ENCODE measurements at places on chromosomes 7 and 10. TPM values are rescaled to one million over a fixed set of nuclear protein-coding genes. Genes with fewer than 3 reads are reported as not detected.
A peak's percentile ranks its signal among the peaks of the same experiment; 100 is the strongest.

GARIN1A gene
- total RNA-seq, result 0.79 TPM

DNAH11 gene
- total RNA-seq, result 0.32 TPM

INA gene
- total RNA-seq, result 5.8 TPM

SH2D4B gene
- 0.16 TPM for total RNA-seq

PLPP4 gene
- 3.6 TPM for total RNA-seq

GPR146 gene
- 3.1 TPM for total RNA-seq

SPAM1 gene
- not detected for total RNA-seq

H2BK1 gene
- total RNA-seq, result not detected

GHRHR gene
- not detected for total RNA-seq

UNCX gene
- total RNA-seq, result not detected

GRCh38 chr10:120460776-120461175 is 3.7 kb downstream of the PLPP4 start:
- no peak for DNase-seq

- DNase-seq, result no peak
Observed at GRCh38 chr7:157222687-157223086, 84.0 kb downstream of the UBE3C start.

GRCh38 chr7:92131764-92132330 is 2.4 kb downstream of the CYP51A1 start:
- DNase-seq, result no peak

DNA sequence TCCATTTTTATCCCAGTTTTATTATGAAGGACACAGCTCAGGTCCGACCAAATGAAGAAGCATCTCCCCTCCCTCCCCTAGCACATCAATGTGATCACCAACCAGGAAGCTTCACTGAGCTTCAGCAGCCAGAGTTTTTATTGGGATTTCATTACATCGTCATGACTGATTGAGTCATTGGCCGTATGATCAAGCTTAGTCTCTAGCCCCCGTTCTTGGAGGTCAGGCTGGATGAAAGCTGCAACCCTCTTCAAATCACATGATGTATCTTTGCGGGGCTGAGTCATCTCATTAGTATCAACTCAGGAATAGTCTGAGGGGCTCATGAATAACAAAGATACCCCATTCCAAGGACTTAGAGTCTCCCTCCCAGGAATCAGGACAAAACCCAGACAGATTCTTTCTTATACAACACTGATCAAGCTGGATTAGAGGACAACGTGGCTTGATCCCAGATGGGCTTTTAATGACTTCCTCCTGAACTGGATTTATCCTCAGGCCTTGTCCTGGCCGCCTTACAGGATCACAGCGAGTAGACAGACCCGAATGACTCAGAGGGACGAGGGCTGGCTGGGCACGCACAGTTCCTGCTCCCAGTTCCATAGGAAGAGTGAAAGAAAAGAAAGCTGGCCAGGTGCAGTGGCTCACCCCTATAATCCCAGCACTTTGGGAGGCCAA is 14.5 kb downstream of the LIMK1 start:
- no peak for DNase-seq

GRCh38 chr7:79820387-79820786 is 314.2 kb upstream of the GNAI1 start:
- DNase-seq, result peak; percentile 21

DNA sequence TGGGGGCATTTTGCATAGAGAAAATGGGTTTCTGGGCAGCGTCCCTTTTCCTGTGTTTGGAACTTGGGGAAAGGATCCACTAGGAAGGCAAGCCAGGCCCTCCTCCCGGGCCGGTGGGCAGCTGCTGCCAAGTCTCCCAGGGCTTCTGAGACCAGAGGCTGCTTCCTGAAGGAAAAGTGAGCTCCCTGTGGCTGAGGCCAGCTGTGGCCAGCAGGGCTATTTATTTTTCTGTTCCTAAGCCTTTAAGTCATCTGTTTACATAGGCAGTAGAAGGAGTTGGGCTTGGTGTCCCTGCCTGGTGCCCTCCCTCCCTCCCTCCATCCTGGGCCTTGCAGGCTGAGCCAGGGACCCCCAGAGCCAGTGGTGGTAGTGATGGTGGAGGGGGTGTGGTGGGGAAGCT is 70.5 kb upstream of the COL13A1 start:
- no peak for DNase-seq

DNA sequence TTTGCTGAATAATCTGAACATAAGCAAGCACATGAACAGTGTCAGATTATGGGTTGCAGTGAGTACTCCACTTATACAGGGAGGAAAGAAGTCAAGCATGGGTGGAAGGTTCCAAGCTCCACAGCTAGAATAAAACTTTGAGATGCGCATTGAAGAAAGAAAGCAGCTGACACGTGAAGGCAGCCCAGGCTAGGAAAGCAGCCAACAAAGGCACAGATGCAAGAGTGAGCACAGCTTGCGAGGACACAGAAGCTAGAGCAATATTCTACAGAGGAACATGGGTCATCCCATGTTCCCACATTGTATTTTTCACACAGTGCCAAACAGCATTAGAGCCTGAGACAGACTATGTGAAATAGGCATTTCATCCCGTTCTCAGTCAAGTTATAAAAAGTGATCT is 194.6 kb upstream of the TBX20 start:
- DNase-seq, result no peak

DNA sequence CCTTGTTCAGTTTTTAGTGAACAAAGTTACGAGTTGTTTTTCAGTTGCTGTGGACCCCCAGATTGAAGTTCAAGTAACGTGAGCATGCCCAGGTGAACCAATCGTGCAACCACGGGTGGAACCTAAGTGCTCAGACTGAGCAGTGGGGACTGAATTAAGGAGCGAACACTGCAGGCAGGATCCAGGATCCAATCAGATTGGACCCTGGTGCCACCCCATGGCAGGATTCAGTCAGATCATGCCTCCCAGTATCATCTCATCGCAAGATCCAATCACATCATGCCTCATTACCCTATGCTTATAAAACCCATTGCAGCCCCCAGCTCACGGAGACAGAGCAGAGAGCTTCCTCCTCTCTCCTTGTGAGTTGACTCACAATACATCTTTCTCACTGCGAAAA is 80.9 kb downstream of the PFKFB3 start:
- no peak for DNase-seq

DNA sequence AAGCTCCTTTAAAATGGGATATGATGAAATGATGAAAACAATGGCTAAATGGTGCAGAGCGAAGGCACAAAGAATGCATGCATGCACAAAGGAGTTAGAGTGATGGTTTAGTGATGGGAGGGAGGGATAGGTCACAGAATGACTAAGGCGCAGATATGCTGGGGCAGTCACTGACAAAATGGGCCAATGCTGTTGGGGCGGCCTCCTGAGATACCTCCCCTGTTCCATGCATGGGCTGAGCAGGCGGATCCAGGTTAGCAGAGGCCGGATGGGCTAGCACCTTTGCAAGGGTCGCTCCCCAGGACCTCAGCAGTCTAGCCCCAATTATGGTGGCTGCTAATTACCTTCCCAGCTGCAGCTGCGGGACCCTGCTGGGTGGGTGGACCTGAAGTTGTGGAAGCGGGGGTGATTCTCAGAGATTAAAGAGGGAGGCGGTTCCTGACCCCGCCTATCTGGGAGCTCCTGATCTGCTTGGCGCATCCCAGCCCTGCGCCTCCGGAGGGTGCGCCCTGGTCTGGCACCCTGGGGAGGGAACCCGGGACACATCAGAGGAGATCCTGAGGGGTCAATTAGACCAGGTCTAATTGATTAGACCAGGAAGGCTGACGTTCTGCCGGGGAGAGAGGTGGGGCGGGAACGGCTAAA is 175.0 kb downstream of the CYP26A1 start:
- DNase-seq, result no peak

DNA sequence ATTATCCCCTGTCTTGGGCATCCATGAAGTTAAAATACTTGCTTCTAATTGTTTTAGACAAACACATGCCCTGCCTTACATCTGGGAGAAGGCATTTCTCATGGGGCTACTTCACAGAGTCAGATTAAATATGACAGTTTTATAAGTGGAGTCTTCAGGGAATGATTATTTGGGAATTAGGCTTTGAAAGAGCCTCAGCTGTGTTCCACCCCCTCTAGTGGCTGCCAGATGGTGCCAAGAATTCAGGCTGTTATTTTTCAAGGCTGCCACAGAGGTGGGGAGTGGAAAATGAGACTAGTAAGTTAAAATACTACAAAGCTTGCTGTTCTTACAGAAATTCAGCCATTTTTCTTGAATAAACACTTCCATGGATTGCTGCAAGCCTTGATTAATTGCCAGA is 45.8 kb upstream of the DNAH11 start:
- no peak for DNase-seq

- no peak for DNase-seq
Observed at GRCh38 chr10:98045785-98046389, 15.5 kb upstream of the CRTAC1 start.

GRCh38 chr10:1114315-1114714 is 58.1 kb downstream of the WDR37 start:
- DNase-seq, result no peak

- no peak for DNase-seq
Observed at GRCh38 chr10:2119316-2119715, 382.0 kb upstream of the ADARB2 start.

DNA sequence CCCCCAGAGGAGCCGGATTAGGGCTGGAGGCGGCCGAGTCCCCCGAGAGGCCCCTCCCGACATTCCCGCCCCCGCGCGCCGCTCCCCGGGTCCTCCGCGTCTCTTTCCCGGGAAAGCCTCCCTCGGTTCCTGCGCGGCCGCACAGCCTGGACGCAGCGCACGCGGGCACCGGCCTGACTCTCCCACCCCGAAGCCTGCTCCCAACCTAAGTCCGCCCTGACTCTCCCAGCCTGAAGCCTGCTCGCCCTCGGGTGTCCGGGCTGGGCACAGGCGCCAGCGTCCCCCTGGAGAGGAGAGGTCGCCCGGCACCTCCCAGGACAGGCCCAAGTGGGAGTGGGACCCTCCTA is 441 bp upstream of the VENTX start:
- DNase-seq, result no peak

DNA sequence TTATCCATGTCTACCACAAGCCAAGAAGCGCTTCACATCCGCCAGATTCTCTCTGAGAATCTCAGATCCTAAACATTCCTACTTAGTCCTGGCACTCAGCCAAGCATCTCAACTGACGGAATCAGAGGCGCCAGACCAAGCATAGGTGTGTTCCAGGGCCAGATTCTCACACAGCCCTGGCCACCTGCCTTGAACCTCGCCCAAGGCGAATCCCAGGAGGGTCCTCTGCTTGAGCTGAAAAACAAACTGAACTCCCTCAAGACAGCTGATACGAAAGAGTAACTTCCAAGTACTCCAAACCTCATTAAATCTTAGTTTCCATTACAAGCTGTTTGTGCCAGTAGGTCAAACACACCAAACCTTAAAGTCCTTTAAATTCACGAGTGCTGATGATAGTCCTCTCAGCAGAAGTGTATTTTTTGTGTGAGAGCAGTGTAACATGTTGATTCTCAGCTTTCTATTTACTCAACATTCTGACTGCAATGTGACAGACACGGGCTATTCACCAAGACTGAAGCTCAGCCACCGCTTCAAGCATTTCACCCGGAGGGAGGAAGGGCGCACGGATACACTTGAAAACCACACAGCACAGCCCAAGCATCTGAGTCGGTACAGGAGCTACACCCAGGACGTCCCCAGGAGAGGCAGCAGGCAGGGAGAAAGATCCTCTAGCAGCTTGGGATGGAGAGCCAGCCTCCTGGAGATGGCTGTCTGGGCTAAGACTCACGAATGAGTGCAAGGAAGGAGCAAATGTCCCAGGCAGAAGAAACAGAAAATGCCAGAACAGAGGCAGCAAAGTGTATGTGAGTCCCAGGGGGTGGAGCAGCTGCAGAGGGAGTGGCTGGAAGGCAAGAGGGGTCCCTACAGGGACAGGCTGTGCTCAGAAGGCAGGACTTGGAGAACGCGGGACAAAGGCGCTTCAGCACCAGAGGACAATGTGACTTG is 6.0 kb downstream of the PARD3 start:
- DNase-seq, result no peak

GRCh38 chr10:24132741-24133140 is 76.2 kb upstream of the KIAA1217 start:
- no peak for DNase-seq

GRCh38 chr10:96295475-96295874 is 8.8 kb upstream of the DNTT start:
- DNase-seq, result no peak

GRCh38 chr10:107545717-107546116 is 381.2 kb upstream of the SORCS1 start:
- DNase-seq, result no peak

DNA sequence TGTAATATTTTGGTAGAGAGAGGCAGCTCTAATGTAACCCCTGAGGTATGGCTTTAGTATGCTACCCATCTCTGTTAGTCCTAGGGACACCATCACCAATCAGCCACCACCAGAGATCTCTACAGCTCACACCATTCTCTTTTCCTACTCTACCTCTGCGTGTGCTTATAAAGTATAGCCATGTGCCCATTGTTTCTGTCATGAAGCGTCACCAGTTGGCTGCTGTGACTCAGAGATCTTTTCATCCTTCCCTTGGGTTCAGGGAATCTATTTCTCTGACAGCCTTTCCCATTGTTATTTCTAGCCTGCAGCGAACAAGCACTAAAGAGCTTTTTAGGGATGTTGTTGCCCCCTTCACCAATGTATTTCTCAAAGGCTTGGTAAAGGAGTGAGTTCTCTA is 103.3 kb downstream of the TPST1 start:
- DNase-seq, result no peak

DNA sequence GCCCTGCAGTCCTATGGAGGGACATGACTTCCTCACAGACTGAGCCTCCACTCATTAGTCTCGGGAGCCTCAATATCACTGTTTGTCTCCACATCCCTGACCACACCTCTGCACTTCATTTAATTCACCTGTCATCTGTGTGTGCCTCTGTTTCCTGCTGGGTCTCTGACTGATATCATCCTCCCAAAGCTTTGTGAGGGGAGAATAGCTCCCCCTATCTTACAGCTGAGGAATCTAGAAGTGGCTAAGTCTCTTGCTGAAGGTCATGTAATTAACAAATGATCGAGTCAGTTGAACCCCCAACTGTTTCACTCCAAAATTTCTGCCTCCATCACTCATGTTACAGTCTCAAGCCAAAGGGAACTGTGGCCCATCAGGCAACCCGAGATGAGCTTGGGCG is 5.5 kb upstream of the CPXM2 start:
- no peak for DNase-seq

GRCh38 chr7:111931016-111931517 is 275.1 kb downstream of the DOCK4 start:
- no peak for DNase-seq

GRCh38 chr10:112700215-112700671 is 249.8 kb upstream of the TCF7L2 start:
- DNase-seq, result no peak
